ENCODE measurements at places on chromosomes 2 and 18.

DNA sequence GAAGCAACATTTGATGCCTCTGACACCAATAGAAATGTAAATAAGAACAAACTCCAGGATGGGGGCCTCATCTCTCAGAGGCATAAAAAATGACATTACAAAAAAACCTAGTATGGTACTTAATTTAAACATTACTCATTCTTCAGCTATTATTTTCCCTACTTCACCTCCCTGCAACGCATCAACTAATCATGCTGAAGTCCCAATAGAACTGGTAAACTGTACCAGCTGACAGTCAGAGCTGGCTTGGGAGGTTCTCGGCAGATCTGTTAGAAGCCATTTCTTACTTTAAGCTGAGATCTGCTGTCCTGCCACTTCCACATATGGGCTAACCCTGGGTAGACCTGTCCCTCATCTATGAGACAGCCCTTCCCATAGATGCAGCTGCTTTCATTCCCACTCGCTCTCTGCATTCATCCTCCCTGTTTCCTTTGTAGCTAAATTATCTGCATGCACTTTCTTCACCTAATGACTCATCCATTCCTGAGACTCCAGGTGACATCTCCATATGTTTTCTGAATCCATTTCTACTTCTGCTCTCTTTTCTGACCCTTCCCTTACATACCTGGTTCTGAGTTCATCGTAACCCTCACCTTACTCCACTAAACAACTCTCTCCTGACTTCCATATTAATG lies 108.1 kb downstream of the AOX1 start:
- DNase-seq: peak; percentile 59

DNA sequence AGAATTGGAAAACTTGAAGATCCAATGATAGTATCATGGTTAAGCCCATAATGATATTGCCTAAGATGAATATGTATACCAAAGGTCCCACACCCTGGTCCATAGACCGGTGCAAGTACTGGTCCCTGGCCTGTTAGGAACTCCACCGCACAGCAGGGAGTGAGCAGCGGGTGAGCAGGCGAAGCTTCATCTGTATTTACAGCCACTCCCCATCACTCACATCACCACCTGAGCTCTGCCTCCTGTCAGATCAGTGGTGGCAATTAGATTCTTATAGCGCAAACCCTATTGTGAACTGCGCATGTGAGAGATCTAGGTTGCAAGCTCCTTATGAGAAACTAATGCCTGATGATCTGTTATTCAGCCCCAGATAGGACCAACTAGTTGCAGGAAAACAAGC lies 402.4 kb downstream of the EPHA4 start:
- DNase-seq: no peak

DNA sequence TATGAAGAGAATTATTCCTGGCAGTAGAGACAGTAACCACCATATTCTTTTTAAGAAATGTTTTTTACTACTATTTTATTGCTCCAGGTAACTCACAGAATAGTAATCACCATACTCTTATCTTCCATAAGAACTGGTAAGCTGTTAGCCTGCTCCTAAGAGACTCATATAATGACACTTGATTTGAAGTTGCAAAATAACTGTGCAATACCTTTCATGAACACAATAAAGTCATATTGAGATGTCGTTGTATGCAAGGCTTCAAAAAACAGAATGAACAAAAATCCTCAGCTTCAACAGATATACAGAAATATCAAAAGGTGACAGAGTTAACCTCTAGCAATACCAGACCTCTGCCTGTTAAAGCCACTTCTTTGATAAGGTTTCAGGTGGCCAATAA lies 360.1 kb downstream of the NBAS start:
- no peak for DNase-seq

DNA sequence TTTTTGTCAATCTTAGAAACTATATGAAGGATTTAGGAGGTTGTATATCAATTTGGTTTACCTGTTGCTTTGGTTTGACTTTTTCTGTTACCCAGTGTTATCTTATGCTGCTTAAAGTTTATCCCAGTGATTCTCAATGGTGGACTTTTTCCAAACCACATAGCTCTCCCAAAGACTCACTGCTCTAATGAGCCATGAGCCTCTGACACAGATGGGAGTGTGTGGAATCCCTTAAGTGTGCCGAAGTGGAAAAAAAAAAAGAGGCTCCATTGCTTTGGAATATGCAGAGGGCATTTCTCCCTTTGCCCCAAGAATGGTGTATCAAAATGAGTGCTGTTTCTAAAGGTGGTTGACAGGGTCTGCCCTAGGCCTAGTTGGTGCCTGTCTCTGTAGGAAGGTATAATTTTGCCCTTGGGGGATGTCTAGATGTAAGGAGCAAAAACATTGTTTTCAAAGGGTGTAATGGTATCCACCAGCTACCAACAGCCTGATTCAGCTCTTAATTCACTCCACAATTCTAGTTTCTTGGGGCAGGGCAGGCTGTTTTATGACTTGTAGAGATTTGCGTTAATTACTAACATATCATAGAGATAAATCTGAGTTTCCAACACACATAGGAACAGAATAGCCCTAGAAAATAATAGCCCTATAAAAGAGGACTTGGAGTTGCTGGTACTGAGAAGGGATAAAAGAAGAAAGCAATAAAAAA lies 64.3 kb upstream of the CYP26B1 start:
- DNase-seq: peak; percentile 74

GRCh38 chr2:105573910-105574655 lies 170.6 kb upstream of the NCK2 start:
- DNase-seq: no peak

DNA sequence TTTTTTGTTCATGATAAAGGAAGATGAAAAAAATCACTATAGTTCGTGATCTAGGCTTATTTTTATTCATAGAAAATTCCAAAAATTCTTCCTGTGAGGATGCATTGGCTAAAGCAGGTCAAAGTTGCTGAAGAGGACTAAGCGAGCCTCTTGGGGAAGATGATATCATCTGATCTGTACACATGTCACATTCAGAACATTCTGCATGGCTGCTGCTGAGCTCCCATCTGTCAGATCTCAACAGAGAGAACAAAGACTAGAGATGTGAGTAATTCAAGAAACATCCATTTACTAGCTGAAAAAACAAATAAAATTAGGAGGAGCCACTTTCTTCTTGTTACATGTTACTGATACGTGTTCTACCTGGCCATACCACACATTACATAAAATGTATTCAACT lies 518.6 kb upstream of the FSIP2 start:
- no peak for DNase-seq

DNA sequence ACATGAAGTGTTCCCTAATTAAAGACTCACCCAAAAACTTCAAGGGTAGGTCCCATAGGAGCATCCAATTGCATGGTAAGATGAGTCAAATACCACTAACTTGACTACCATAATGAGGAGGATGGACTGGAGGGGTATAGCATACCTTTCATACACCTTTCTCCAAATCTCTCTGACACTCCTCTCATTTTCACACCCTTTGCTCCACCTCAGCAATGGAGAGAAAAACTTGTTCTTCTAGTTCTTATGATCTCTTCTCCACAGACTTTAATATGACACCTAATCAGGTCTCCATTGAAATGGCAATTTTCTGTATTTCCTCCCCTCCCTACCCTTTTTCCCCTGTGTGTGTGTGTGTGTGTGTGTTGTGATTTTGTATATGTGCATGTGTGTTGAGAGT lies 41.1 kb upstream of the MAP2 start:
- no peak for DNase-seq

DNA sequence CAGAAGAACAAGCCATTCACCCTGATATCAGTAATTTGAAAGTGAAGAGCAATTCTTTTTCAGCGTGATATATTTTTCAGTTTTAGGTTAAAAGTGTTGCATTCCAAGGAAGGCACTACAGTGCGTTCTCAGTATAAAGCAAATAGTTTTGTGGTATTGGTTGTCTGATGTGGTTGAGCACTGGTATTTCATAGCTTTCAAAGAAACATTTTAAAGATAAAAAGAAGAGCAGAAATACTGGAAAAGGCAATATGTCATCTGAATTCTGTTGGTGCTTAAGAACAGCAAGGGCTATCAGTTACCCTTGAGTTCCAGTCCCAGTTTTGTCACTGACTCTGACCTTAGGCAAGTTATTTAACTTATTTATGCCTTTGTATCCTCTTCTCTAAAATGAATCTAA lies 191.6 kb downstream of the BABAM2 start:
- DNase-seq: peak; percentile 88

DNA sequence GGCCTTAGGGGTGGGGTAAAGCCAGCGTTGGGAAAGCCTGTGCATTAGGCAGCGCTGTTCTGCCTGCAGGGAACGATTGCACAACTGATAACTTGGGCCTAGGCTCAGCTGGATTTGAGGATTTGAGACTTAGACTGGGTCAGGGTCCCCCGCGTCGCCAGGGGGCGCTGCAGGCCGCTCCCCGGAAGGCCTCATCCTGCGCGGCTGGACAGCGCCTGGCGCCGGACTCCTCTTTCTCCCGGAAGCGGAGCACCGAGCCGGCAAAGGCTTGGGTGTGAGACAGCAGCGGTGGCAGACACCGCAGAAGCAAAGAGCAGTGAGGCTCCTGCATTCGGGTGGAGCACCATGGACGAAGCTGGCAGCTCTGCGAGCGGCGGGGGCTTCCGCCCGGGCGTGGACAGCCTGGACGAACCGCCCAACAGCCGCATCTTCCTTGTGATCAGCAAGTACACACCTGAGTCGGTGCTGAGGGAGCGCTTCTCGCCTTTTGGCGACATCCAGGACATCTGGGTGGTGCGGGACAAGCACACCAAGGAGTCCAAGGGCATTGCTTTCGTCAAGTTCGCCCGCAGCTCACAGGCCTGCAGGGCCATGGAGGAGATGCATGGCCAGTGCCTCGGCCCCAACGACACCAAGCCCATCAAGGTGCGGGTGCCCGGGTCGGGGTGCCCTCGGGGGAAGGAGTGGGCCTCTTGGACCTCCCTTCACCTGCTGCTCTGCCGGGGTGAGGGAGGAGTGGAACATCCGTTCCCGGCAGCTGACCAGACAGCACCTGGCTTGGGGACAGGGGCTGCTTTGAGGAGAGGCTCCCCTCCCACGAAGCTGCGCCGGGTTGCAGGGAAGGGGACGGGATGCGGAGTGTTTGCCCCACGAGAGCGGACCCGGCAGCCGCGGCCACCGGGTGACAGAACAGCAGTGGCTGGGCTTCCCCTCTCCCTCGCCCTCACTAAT lies at the start of gene RBM45:
RBM45 (plus strand) TSS at position 236 of the 951 bp plus-strand sequence; CDS start at position 346, 110 bp downstream.
- DNase-seq: peak; percentile 90

GRCh38 chr2:64012115-64012514 lies 7.1 kb downstream of the VPS54 start:
- DNase-seq: no peak

DNA sequence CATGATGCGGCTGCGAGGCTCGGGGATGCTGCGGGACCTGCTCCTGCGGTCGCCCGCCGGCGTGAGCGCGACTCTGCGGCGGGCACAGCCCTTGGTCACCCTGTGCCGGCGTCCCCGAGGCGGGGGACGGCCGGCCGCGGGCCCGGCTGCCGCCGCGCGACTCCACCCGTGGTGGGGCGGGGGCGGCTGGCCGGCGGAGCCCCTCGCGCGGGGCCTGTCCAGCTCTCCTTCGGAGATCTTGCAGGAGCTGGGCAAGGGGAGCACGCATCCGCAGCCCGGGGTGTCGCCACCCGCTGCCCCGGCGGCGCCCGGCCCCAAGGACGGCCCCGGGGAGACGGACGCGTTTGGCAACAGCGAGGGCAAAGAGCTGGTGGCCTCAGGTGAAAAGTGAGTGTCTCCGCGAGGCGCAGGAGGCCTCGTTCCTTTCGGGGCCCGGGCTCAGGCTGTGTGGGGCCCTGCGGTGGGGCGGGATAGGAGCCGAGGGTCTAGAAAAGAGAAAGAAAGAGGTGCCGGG lies 520 bp downstream of the GLS start:
- no peak for DNase-seq

DNA sequence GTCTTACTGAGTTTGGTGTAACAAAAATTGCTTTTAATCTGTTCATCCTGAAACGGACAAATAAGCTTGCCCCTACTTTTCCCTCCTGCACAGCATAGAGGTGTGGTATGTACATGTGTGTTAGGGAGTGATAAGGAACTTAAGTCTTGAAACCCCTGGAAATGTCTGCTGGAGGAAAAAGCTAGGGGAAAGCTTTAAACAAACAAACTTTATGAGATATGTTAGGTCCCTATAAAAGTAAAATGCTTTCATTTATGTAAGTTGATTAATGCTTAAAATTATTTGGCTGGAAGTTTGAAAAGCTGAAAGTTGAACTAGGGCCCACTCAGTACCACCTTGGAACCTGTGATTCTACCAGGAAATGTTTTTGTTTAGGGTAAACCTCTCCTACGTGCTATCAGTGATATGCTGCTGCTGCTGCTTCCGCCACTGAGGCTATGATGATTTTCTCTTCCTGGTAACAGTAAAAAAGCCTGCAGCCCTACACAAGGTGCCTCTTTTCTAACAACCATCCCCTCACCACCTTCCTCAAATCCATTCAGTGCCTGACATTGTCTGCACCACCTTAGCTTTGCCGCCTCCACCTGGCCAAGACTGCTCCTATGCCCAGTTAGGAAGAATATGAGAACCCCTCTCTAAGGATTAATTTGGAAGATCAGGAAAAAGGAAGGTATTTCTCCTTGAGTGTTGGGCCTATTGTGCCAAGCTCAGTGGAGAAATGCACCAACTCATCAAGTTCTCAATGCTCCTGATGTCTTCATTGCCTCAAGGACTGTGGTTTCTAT lies 2.5 kb upstream of the YES1 start:
- DNase-seq: no peak

DNA sequence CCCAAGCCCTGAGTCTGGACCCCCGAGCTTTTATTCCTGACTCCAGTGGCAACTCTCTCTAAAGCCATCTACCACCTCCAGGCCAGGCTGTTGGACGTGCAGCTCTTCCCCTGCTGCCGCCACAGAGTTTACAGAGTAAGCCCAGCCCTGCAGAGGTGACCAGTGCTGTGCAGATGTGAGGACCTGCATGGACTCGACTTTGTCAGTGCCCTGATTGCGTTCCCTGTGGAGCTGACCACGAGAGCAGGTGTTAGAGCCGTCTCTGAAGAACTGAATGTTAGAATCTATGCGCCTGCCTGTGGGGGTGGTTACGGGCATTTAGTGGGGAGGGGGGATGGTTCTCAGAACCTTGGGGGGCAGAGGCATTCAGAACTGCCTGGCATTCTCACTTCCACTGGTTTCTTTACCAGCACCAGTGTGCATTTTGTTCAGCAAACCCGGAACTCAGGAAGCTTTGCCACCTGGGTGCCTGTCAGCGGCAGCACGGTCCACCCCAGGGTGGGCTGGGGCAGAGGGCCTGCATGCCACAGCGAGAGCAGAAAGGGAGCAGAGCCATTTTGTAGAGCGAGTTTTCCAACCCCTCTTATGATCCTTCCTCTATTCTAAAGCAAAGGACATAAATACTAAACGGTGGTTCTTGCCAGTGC lies 137.9 kb downstream of the KLHL29 start:
- no peak for DNase-seq

DNA sequence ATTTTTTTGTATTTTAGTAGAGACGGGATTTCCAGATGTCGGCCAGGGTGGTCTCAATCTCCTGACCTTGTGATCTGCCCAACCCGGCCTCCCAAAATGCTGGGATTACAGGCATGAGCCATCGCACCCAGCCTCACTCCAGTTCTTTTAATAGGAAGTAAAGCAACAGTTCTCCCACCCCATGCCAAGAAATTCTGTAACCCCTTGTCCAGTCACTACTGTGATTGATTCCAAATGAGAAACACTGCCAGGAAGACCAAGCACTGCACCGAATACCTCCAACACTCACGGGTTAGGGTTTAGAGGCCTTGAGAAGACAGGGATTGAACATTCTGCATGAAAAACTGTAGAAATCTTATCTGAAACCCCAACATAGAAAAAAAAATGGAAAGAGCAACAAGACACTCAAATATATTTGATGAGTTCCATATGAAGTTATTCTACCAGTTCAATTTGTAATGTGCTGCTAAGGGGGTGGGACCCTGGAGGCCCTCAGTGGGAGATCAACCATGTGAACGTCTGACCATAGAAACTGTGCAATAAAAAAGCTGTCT lies 48.2 kb upstream of the BIN1 start:
- peak; percentile 87 for DNase-seq

GRCh38 chr18:2192562-2192961 lies 378.7 kb downstream of the METTL4 start:
- DNase-seq: no peak

Measured in fibroblast of skin of right biceps (primary cell).